ENCODE measurements at places on chromosomes 7 and 10. TPM values are rescaled to one million over a fixed set of nuclear protein-coding genes. Genes with fewer than 3 reads are reported as not detected.

PAPOLB gene
- total RNA-seq, result under 0.01 TPM

TCERG1L gene
- not detected for total RNA-seq

C10orf67 gene
- not detected for total RNA-seq

RBM17 gene
- 31.8 TPM for total RNA-seq

PAX4 gene
- total RNA-seq, result not detected

NUPR2 gene
- not detected for total RNA-seq

BTBD16 gene
- not detected for total RNA-seq

XRCC2 gene
- 1.2 TPM for total RNA-seq

TAS2R41 gene
- not detected for total RNA-seq

PNLIPRP2 gene
- not detected for total RNA-seq

Data from osteoblast (primary cell).